ENCODE measurements at places on chromosomes 12 and 14. TPM values are rescaled to one million over a fixed set of nuclear protein-coding genes. Genes with fewer than 3 reads are reported as not detected.
A peak's percentile ranks its signal among the peaks of the same experiment; 100 is the strongest.

The PLEKHD1 gene
- total RNA-seq: 0.69 TPM

DNA sequence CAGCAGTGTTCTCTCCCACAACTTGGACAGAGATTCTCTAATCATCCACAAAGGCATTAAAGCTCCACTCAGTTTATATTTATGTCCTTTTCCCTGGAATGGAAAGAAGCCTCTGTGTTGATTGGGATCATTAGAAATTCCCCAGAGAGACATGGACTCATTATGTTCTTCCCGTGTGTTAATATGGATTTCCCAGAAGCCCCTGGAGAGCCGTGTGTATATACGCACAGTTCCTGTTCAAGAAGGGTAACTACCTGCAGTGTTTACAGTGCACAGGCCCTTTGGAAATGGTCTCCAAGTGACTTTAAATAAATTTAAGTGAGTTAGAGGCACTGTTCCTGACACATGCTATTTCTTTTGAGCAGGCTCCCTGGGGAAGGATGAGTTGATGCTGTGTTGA is 428.0 kb upstream of the TMTC1 start:
- DNase-seq: no peak

The BAG5 gene
- 17.9 TPM for total RNA-seq

DNA sequence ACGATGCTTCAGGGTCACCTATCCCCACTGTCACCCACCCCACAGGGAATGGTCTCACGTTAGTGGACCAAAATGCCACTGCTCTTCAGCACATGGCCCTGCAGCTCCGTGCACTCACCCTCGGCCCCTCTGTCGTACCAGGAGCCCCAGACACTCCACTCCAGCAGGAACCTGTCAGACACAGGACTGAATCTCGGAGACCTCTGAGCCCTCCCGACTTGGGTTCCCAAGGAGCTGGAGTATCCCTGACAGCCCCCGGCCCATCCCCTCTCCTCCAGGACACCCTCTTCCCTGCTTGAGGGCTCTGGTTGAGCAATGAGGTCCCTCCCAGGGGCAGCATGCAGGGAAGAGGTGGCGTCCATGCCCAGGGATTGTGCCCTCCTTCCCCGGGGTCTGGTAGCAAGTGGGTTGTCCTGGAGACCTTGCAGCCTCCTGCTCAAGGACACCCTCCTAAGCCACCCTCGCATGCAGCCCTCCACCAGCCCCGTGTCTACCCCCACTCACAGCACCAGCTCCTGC is 20.4 kb upstream of the LRTM2 start:
- DNase-seq: no peak

DNA sequence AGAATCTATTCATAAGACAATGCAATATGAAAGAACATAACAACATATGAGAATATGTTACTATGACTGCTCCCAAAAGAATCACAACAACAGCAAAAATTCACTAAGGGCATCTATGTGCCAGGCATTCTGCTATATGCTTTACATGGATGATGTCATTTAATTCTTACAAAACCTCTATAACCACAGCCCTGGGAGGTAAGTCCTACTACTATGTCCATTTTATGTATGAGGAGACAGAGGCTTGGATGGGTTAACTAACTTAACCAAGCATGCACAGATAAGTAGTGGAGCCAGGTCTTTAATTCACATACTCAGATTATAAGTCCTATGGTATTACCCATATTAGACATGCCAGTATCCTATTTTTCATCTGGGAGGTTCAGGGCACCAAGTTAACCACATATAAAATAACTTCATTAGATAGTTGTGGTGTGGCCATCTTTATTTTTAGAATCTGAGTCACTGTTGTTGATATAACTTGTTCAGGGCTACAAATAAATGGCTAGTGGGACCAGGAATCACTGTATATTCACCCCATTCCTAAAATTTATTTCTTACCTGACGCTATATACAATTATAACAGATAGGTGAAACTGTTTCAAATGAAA is 33.2 kb upstream of the RAD51AP1 start:
- no peak for DNase-seq

The RHOJ gene
- 7.5 TPM for total RNA-seq

DNA sequence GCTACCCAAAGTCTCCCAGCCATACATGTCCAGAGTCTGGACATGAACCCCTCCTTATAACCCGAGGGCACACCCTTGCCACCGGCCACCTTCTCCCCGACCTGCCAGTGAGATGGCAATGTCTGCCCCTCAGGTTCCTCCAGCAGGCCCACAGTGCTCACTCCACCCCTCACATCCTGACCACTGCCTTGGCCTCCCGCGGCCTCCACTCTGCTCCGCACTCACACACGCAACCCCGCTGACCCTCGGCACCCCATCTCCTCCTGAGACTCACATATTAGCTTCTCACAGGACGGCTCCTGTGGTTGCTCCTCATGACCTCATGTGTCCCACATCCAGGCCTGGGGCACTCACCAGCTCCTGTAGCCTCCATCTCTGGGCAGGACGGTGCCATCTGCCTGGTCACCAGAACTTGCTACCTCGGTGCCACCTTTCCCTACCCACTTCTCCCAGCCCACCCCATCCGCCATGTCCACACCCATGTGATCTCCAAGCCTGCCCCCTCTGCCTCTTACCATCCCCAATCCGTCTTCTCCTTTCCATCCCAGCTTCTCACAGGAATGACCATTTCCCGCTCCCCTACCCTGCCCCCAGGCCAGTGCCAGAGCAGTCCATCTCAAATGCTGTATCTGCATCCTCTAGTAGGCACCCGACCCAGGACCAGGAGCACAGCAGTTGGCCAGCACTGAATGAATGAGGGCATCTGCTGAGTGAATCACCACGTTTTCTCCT is 198.6 kb upstream of the DIO3 start:
- no peak for DNase-seq

- no peak for DNase-seq
Observed at GRCh38 chr12:100868487-100868886, 73.9 kb downstream of the ANO4 start.

The KRT74 gene
- total RNA-seq: not detected

- DNase-seq: no peak
Observed at GRCh38 chr14:92199763-92200162, 78.0 kb downstream of the CPSF2 start.

GRCh38 chr14:55243386-55243785 is 27.8 kb upstream of the FBXO34 start:
- no peak for DNase-seq

The ADCY4 gene
- total RNA-seq: 12.1 TPM

The LHX5 gene
- not detected for total RNA-seq

The DHRS2 gene
- not detected for total RNA-seq

The CD27 gene
- not detected for total RNA-seq

DNA sequence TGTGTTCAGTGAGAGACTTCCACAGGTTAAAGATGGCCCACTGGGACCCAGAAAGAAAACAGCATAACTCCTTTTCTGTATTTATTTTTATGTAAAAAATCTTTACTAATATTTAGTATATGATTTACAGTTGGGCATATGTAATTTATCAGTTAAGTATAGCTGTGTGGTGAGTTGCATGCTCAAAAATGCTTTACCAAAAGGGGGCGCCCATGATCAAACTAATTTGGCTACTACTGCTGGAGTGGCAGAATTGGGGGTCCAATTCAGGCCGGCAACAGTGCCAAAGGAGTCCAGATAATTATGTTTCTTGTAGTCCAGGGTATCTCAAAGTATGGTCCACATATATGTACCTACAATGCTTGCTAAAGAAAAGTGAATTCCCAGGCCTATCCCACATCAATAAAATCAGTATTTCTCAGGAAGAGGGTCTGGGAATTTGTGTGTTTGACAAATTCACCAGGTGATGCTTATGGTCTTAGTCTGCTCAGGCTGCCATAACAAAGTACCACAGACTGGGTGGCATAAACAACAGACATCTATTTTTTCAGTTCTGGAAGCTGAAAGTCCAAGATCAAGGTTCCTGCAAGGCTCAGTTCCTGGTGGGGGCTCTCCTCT is 152.0 kb downstream of the KTN1 start:
- no peak for DNase-seq

The ACADS gene
- total RNA-seq: 109 TPM

DNA sequence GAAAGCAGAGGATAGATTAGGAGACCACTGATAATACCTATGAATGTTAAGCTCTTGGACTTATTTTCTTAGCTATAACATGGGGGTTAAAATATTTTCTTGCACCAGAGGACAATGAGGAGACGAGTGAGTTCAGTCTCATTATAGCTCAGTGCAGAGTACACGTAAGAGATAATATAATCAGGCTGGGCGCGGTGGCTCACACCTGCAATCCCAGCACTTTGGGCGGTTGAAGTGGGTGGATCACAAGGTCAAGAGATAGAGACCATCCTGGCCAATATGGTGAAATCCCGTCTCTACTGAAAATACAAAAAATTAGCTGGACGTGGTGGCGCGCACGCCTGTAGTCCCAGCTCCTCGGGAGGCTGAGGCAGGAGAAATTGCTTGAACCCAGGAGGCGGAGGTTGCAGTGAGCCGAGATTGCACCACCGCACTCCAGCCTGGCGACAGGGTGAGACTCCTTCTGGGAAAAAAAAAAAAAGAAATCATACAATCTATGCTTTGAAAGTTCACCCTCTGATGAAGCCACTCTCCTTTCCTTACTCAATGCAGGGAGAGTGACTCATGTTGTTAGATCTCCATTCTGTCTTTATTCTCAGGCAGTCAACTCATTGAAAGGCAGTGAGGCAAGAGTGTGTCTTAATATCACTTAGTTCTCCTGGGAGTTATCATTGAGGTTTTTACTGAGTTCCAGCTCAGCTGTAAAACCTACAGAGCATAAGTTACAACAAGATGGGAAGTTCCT is 134.2 kb downstream of the SYNE2 start:
- no peak for DNase-seq

GRCh38 chr12:105907982-105908381 is 230.8 kb downstream of the NUAK1 start:
- DNase-seq: no peak

GRCh38 chr12:89040146-89040964 is 311.9 kb downstream of the DUSP6 start:
- DNase-seq: no peak

GRCh38 chr14:104582662-104583061 is 3.1 kb downstream of the C14orf180 start:
- peak; percentile 33 for DNase-seq

The NID2 gene
- 4.1 TPM for total RNA-seq

- no peak for DNase-seq
Observed at GRCh38 chr12:47272412-47273190, 192.8 kb upstream of the AMIGO2 start.

The B4GALNT1 gene
- 9.1 TPM for total RNA-seq

DNA sequence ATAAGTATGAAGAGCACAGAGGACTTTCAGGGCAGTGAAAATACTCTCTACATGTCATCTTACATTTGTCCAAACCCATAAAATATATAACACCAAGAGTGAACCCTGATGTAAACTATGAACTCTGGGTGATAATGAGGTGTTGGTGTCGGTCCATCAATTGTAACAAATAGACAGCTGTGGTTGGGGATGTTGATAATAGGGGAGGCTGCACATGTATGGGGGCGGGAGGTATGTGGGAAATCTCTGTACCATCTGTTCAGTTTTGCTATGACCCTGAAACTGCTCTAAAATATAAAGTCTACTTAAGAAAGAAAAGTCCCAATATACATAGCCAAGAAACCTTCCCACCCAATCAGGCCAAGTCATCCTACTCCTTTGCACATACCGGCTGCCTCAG is 88.5 kb downstream of the GPR135 start:
- DNase-seq: no peak

The GAS2L3 gene
- 0.97 TPM for total RNA-seq

- DNase-seq: no peak
Observed at GRCh38 chr12:72010356-72010755, 71.7 kb downstream of the TPH2 start.

- DNase-seq: no peak
Observed at GRCh38 chr14:92328664-92329255, 5.8 kb downstream of the SLC24A4 start.

- no peak for DNase-seq
Observed at GRCh38 chr12:105337391-105337790, 6.9 kb downstream of the C12orf75 start.

GRCh38 chr14:61577506-61577931 is 117.8 kb upstream of the HIF1A start:
- DNase-seq: no peak

DNA sequence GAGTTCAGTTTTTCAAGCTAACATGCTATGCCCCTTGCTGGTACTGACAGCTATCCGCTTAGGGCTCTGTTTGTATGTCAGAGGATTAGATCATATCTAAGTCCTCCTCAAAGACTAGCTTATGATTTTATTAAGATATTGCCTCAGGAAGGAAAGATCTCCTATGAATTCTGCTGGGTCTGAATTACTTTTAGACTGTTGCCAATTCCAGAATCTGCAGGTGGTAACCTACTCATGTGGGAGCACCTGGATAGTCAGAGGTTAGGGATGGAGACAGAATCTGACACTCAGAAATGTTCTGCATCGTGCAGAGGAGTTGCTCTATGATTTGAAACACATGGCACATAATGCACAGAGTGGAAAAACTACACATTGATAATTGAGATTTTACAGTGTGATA is 843.4 kb downstream of the SLC6A15 start:
- no peak for DNase-seq

DNA sequence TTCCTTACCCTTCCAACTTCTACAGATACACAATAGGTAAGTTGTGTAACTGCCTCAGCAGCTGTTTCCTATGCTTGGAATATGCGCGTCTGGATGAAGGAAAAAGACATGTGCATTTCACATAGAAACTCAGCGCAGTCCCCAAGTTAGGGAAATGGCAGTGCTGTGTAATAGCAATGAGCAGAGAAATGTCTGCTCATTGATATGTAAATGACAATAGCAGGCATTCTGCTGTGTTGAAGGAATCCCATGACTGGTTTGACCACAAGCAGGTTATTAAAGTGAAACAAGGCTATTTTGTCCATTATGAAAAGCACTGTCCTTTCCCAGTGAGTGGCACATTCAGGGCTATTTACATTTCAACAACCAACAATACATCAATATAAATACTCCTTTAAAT is 106.6 kb downstream of the BTG1 start:
- DNase-seq: no peak

DNA sequence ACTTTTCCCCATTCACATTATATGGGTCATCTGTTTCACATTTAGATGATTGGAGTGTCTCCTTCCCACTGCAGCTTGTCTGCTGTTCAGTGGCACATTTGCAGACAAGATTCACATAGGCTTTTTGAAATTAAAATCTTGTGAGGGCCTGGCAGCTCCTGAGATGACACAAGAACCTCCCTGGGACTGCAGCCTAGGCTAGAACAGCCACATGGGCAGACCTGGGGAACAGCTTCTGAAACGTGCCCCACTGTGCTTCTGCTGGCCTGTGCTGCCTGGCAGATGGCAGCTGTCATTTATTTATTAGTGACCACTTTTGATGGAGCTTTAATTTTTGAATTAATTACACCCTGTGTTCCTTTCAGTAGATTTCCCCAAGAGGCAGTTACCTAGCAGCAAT is 137.4 kb downstream of the GRIP1 start:
- DNase-seq: no peak

DNA sequence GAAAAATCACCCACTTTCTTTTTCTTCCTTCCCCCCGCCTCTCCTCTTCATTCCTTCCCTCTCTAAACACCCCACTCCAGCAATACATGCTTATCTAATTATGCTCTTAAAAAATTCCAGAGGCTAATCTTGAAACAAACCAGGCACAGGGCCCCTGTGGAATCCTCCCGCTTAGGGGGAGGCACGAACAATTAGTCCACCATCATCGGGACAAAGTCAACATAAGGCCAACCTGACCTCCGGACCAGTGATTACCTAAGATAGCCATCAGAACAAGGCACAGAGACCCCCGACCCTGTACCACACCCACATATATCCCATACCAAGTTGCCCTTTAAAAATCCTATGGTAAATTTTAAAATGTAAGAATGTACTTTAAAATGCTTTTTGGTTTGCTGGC is 47.1 kb downstream of the KIF21A start:
- DNase-seq: no peak

GRCh38 chr14:86296173-86296572 is 766.2 kb downstream of the FLRT2 start:
- DNase-seq: no peak

Data from psoas muscle (tissue), 8 donors.